ENCODE measurements at places on chromosomes 5 and 9.

- DNase-seq = no peak
These were observed 11.1 kb upstream of the IFNA5 start for GRCh38 chr9:21316032-21316842.

DNA sequence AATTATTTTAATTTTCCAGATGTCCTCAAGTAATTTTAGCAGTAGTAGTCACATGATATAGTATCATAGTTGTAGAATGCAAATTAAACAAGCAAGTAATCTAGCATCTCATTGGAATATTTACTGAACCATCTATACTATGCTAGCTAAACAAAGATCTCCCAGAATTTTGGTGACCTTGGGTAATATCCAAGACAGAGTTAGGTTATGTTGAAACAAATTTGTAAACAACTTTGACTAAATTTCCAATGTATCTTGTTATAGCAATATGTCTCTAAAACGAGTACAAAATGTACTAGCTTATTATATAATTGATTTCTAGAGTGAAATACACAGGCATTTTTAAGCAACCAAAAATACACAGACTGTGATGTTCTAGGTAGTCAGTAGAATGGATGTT is 41.5 kb downstream of the VCAN start:
- no peak for DNase-seq

DNA sequence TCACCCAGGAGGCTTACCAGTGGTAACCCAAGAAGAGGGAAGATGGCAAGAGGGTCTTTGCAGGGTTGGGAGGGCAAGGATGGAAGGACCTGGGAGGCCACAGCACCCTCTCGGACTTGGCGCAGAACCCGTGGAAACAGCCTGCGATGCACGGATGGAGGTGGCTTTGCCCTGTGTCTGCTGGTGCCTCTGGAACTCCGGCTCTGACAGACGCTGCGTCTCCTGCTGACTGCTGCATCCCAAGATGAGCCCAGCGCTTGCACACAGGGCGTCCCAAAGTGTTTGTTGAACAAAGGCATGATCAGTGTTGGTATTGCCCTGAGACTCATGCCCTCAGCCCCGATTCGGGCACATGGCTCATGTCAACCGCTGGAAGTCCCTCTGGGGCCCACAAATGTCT is 2.0 kb upstream of the RNU6ATAC start:
- no peak for DNase-seq

GRCh38 chr5:80077051-80077714 is 42.0 kb downstream of the THBS4 start:
- no peak for DNase-seq

DNA sequence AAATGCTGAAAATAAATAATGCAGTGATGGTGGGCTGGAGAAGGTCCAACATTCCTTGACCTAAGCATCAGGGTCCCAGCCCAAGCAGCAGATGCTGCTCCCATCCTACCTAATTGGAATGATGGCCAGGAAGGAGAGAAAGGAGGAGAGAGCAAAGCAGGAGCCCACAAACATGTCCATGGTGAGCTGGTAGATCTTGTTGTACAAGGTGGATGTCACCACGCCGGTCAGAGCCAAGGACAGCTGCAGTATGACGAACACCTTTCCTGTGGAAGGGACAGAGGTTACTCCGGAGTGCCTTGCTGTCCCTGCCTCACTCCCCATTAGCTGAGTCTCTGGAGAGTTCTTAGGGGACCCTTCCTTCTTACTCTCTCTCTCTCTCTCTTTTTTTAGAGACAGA is 4.3 kb downstream of the SLC46A2 start:
- DNase-seq = no peak
